ENCODE measurements at places on chromosomes 1 and 21.

GRCh38 chr1:25062621-25063255 is 132.7 kb upstream of the RUNX3 start:
- no peak for DNase-seq

- no peak for DNase-seq
These were observed 38.5 kb downstream of the MRPL37 start for GRCh38 chr1:54238353-54239034.

GRCh38 chr1:189269011-189269410 is 1208.7 kb downstream of the BRINP3 start:
- DNase-seq = no peak

DNA sequence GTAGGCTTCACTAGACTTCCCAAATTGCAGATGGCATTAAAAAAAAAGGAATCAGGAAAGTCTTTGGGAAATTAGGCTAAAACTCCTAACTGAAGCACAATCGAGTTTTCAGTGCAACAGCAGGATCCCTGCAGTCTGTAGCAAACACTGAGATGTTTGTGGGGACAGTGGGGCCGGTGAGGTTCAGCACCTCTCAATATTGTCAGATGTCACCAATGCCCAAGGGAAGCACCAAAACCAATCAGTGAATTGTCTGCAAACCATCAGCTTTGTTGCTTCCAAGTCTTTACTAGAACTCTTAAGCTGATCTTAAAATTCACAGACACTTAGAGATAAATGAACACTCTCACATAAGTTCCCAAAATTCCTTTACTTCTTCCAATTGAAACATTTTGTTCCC is 2.6 kb downstream of the ERG start:
- DNase-seq = no peak

DNA sequence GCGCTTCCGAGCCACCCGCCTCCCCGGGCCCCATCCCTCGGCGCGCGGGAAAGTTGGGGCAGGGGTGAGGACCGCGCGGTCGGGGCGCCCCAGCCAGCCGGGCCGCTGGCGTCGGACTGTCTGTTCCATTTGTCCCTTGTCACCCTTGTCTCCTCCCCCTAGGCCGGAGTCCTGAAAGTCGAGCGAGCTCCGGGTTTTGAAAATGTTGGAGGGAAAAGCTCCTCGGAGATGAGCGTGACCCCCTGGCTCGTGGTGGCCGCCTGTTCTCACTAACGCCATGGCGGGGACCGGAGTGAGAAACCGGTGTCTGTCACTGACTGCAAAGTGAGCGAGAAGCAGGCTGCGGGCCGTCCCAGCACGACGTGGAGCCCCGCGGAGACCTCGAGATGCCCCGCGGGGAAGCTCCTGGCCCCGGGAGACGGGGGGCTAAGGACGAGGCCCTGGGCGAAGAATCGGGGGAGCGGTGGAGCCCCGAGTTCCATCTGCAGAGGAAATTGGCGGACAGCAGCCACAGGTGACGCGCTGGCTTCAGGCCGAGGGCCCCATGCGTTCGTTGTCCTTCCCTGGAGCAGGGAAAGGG is 491 bp downstream of the PER3 start:
- DNase-seq = peak; percentile 64

Data from breast epithelium (tissue), 4 donors.